ENCODE measurements at places on chromosomes 13 and 19.

- H3K4me1 ChIP-seq = peaks cover 40% of the 10 kb centered on the region
- DNase-seq = peak; percentile 36
- H3K27me3 ChIP-seq = no peaks in the 10 kb centered on the region
- H3K27ac ChIP-seq = peak overlapping the region; percentile 74
These were observed 52.5 kb downstream of the ARHGAP35 start for GRCh38 chr19:46913198-46913851.

DNA sequence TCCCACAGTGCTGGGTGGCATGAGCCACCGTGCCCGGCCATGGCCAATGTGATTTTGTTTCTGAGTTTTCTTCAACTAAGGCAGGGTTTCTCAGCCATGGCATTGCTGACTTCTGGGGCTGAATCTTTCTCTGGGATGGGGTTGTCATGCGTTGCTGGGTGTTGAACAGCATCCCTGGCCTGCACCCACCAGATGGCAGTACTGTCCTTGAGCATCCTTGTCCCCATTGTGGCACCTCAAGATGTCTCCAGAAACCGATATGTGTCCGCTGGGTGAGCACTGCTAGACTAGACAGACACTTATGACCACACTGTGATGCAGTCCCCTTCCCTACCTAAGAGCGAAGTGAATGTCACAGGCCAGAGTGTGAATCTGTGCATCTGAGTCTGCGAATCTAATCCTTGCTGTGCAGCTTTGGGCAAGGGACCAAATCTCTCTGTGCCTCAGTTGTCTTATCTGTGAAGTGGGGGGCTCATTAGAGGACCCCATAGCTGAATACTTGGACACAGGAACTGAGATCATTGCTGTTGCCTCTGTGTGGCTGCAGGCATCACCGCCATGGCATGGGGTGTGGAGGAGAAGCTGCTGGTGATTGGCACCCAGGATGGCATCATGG lies 50.3 kb upstream of the SIN3B start:
- H3K27ac ChIP-seq = no peak overlapping the region
- DNase-seq = peak; percentile 57
- no peak overlapping the region for H3K4me3 ChIP-seq
- no peaks in the 10 kb centered on the region for H3K4me1 ChIP-seq

DNA sequence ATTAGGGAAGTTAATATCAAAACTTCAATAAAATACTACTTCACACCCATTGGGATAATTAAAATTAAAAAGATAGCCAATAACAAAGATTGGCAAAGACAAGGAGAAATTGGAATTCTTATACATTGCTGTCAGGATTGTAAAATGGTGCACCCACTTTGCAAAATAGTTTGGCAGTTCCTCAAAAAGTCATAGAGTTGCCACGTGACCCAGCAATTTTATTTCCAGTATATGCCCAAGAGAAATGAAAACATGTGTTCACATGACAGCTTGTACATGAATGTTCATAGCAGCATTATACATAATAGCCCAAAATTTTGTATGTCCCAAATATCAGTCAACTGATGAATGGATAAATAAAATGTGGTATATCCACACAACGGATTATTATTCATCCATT lies 3.3 kb downstream of the MBD3L1 start:
- H3K27me3 ChIP-seq = no peaks in the 10 kb centered on the region
- H3K4me3 ChIP-seq = no peak overlapping the region
- H3K4me1 ChIP-seq = no peaks in the 10 kb centered on the region
- H3K27ac ChIP-seq = no peak overlapping the region
- no peaks in the 10 kb centered on the region for H3K36me3 ChIP-seq

DNA sequence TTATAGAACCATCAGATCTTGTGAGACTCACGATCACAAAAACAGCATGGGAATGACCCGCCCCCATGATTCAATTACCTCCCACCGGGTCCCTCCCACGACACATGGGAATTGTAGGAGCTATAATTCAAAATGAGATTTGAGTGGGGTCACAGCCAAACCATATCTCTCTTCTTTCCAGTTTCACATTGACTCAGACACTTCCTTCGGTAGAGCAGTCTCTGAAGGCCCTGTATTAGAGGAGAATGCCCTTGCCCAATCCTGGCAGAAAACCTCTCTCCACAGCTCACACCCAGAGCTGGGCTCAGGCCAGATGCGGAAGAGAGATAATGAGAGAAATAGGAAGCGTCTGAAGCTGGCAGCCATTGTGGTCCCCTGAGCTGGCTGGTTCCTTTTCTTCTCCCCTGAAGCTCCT lies 72.4 kb upstream of the CLDN10 start:
- no peak overlapping the region for H3K4me3 ChIP-seq
- DNase-seq = no peak
- H3K27ac ChIP-seq = no peak overlapping the region
- 0 out of 2 replicates have a peak, but pooled peaks cover 12% of the 10 kb centered on the region for H3K27me3 ChIP-seq

GRCh38 chr19:17183858-17184321 lies 31.3 kb upstream of the USE1 start:
- no peak overlapping the region for H3K4me3 ChIP-seq
- no peak for DNase-seq
- H3K36me3 ChIP-seq = peaks cover 9% of the 10 kb centered on the region
- H3K27me3 ChIP-seq = no peaks in the 10 kb centered on the region
- no peak overlapping the region for H3K27ac ChIP-seq

DNA sequence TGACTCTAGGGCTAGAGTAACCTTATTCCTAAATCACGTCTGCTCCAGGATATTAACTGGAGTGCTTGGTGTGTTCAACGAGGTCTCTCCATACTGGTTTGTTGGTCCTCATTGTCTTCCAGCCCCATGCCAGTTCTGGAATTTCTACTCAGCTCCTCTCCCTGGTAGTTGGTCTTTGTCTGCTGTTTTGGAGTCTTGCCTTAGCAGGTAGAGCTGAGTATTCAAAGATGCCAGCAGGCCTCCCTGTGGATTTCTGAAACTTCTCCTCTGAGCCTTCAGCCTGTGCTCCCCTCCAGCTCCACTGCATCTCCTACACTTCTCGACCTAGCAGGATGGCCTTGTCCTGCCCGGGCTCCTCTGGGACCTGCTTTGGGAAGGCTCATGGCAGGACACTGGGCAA lies 25.5 kb downstream of the SOX1 start:
- H3K4me3 ChIP-seq = no peak overlapping the region
- no peaks in the 10 kb centered on the region for H3K27me3 ChIP-seq
- no peak for DNase-seq
- no peak overlapping the region for H3K27ac ChIP-seq
- H3K36me3 ChIP-seq = no peaks in the 10 kb centered on the region

DNA sequence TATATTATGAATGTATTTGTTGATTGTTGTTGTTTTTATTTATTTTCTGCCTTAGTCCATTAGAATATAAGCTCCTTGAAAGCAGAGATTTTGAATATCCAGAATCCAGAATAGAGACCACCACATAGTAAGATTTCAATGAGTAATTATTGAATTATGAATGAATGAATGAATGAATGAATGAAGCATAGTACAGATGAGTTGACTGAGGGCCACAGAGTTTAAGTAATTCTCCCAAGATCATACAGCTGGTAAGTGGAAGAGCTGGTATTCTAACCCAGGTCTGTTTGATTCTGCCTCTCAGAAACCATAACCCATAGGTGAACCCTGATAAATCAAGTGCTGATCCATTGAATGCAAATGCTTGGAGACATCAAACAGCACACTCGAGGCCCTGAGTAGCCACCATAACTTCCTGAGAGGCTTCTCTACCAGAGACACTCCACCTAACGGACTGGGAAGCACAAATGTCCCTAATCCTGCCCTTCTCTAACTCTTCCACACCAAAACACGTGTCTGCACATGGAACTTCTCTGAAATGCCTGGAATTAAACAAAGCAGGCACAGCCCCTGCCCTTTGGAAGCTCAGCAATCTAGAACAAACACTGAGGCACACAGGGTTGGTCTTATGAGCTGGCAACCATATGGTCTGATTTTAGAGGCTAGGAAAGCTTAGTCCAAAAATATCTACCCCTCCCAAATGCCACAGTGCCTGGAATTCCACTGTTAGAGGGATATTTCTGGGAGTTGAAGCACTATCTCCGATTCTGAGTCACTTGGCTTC lies 190.1 kb downstream of the FOXO1 start:
- H3K27me3 ChIP-seq = no peaks in the 10 kb centered on the region
- H3K36me3 ChIP-seq = no peaks in the 10 kb centered on the region
- no peak overlapping the region for H3K4me3 ChIP-seq
- peak; percentile 46 for DNase-seq
- H3K27ac ChIP-seq = peak overlapping the region; percentile 7
- peaks cover 10% of the 10 kb centered on the region for H3K4me1 ChIP-seq

DNA sequence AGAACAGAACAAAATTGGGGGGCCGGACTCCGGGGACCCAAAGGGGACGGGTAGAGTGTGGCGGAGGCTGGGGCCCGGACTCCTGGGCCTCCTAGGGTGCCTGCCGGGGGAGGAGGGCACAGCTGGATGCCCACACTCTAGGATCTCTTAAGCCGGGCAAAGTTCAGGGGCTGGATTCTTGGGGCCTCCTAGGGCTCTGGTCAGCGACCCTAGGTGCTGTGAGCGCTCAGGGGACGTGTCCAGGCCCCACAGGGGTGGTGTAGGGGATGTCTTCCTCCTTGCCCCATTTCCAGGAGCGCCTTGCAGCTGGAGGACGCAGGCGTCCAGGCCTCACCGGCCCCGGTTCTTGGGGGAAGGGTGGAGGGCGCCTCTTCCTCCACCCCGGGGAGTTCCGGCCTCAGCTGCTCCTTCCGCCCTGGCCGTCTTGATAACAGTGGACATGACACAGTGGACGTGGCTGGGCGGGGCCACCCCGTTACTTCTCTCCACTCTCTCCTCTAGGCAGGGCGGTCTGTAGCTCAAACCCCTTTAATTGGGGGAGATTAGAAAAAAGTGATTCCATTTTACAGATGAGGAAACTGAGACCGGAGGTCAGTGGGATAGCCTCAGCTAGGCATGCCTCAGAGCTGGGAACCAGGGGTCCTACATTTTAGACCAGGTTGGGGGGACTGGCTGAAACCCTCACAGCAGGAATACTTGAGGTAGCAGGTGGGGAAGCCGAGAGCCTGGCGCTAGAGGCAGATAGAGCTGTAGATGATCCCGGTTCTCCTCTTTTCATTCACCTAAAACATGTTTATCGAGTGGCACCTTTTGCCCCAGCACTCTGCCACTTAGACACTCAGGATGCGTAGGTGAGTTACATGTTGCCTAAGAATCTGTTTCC lies 705 bp downstream of the STXBP2 start:
- no peaks in the 10 kb centered on the region for H3K4me1 ChIP-seq
- no peak overlapping the region for H3K27ac ChIP-seq
- DNase-seq = no peak
- H3K36me3 ChIP-seq = no peaks in the 10 kb centered on the region

- H3K27me3 ChIP-seq = peaks cover 4% of the 10 kb centered on the region
- no peaks in the 10 kb centered on the region for H3K4me1 ChIP-seq
- no peaks in the 10 kb centered on the region for H3K36me3 ChIP-seq
These were observed 5.7 kb upstream of the LGALS14 start for GRCh38 chr19:39698535-39698934.

DNA sequence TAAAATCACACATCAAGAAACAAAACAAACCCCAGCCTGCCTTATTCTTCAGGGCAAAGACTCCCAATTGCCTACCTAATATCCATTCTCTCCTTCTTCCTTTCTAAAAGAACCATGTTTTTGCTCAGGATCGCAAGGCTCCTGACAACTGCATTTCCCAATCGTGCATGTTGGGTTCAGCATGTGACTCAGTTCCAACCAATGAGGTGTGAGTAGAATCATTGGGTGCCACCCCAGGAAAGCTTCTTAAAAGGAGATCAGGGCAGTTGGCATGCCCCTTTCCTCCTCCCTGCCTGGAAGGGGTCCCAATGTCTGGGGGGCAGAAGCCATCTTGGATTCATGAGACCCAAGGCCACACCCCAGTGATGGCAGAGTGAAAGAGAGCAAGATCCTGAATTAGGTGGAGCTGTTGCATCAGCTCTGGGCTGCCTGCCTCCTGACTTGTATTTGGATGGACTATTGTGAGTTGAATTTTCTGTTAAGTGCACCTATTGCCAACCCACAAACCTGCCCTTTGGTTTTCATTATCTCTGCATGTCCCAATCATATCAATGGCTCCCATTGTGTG lies 26.0 kb upstream of the UBAC2 start:
- no peak overlapping the region for H3K4me3 ChIP-seq
- H3K36me3 ChIP-seq = no peaks in the 10 kb centered on the region
- H3K27me3 ChIP-seq = peaks cover 6% of the 10 kb centered on the region
- DNase-seq = peak; percentile 24
- H3K27ac ChIP-seq = no peak overlapping the region

- H3K27ac ChIP-seq = no peak overlapping the region
- no peak overlapping the region for H3K4me3 ChIP-seq
- no peaks in the 10 kb centered on the region for H3K36me3 ChIP-seq
These were observed 170.2 kb downstream of the DCLK1 start for GRCh38 chr13:35961002-35961401.

GRCh38 chr19:34391813-34392212 lies 12.4 kb upstream of the PDCD2L start:
- H3K4me1 ChIP-seq = no peaks in the 10 kb centered on the region
- H3K27me3 ChIP-seq = no peaks in the 10 kb centered on the region
- H3K27ac ChIP-seq = no peak overlapping the region
- no peak overlapping the region for H3K4me3 ChIP-seq
- no peak for DNase-seq

DNA sequence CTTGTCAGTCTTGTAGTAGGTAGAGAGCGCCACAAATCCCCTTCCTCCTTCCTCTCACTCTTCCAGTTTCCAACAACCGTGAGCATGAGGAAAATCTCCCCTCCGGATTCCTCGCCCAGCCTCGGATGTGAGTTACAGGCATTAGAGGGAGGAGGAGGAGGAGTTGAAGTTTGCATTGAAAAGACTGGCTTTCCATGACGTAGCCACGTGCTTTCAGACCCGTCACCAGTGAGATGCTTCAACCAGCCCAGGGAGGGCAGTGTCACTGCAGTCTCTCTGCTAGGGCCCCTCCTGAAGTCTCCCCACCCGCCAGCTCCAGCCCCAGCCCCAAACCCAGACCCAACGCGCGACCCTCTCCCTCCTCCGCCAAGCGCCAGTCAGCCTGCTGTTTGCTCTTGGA lies 442 bp upstream of the FGF14 start:
- peak overlapping the region; percentile 54 for H3K4me3 ChIP-seq
- DNase-seq = peak; percentile 62
- H3K4me1 ChIP-seq = peaks cover 4% of the 10 kb centered on the region
- H3K36me3 ChIP-seq = no peaks in the 10 kb centered on the region
- peaks cover 46% of the 10 kb centered on the region for H3K27me3 ChIP-seq
- H3K27ac ChIP-seq = no peak overlapping the region

DNA sequence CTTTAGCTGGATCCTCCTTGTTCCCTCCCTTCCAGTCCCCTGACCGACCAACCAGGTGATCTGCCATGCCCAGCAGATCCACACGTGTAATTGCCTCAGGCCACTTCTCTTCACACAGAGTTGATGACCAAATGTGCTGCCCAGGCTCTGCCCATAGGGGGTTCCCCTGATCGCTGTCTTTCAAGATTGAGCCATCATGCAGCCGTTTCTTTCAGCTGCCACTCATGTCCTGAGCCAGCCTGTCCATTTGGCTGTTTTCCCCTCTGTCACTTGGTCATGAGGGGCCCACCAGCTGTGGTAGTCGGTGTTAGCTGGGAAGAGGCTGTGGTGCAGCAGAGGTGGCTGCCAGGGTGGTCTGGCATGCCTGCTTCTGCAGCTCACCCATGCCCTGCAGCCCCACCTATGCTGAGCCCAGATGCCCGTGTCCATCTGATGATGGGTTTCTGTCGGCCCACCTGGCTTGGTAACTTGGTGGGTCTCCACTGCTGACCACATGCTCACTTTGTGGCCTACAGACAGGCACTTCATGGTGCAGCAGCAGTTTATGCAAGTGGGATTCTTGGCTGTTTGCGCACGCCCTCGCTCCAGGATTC lies 35.6 kb upstream of the GPR183 start:
- no peaks in the 10 kb centered on the region for H3K27me3 ChIP-seq
- peaks cover 8% of the 10 kb centered on the region for H3K36me3 ChIP-seq
- no peak for DNase-seq
- no peak overlapping the region for H3K27ac ChIP-seq
- H3K4me1 ChIP-seq = peaks cover 9% of the 10 kb centered on the region

Data from GM23248 (cell line).